ENCODE measurements at places on chromosomes 16 and 17.

- no peak for DNase-seq
Measured at GRCh38 chr16:12017558-12017957, 41.0 kb downstream of the SNX29 start.

DNA sequence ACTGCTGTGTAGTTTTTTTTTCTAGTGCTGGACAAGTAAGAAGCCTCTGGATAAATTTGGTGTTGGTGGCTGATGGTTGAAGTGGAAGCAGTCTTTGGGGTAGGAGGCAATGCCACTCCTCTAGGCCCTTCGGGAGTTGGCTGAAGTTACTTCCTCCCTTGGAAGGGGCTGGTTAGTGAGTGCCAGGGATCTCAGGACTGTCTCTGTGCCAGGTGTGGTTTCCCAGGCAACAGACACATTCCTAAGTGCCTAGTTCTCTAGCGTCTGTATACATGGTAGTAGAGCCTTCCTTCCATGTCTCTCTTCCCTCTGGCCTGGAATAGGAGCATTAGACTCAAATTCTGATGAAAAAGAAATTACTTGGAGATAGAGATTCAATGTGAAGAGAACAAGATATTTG, 15.3 kb downstream of the TMEM98 start:
- DNase-seq = no peak

GRCh38 chr16:89031715-89032659, 55.0 kb upstream of the CBFA2T3 start:
- peak; percentile 7 for DNase-seq

DNA sequence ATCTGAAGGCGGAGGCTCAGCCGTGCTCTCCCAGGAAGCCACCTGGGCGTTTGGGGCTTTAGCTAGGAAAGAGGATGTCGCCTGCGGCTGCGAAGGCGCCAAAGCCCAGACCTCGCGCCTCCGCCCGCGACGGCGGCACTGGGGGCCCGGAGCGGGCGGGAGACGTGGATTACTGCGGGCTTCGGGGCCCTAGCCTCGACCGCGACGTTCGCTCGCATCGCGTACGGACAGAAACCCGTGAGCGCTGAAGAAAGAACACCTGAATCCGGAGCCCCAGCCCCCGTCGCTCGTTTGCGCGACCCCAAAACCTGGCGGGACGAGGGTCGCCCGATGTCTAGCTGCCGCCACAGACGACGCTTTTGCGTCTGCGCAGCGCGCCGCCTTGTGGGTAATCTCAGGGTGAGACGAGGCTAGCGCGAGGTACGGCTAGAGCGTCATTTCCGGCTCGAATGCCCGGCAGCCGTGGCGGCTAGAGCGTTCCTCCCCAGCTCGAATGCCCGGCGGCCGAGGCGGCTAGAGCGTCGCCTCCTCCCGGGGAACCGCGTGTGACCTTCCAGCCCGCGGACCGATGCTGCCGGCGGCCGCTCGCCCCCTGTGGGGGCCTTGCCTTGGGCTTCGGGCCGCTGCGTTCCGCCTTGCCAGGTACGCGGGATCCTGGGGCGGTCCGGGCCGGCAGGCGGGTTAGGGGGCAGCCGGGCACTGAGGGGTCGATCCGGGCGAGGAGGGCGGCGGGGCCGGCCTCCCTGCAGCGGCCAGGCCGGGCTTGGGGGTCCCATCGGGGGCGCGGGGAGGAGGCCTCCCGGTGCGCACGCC, at the start of gene MRPL12:
TSS of gene MRPL12 (plus strand) at position 434 of the 813 bp plus-strand sequence. CDS start at position 569, 135 bp downstream.
- DNase-seq = peak; percentile 72

DNA sequence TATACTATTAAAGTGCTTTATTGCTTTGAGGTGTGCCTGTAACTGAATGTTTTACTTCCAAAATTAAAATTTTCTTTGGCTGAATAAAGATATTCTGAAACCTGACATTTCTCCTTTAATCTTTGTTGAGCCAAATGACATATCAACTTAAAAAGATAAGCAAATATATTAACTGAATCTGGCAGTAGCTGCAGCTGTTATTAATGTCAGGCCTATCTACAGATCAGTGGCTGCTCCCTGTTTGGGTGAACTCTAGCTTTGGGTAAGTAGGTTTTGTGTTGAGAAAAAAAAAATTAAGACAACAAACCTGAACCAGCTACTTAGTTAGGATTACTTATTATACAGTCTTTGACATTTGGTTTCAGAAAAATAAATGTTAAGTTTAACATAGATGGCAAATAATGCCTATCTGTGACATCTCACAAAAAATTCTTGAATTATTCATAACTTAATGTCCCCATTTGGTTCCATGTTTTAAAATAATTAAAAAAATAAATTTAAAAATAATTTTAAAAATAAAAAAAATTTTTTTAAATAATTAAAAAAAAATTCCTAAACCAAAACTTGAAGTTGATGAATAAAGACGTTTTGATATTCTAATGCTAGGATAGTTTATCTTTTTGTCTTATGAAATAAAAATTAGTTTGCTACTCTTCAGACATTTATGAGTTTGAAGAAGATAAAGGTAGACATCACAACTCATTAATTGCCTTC, 19.8 kb downstream of the CPD start:
- DNase-seq = no peak

- DNase-seq = no peak
Measured at GRCh38 chr17:59725691-59726090, 18.2 kb downstream of the VMP1 start.

GRCh38 chr16:60064026-60064425, 1329.9 kb upstream of the GOT2 start:
- DNase-seq = no peak

- no peak for DNase-seq
Measured at GRCh38 chr17:78596871-78597764, 19.9 kb upstream of the DNAH17 start.

- DNase-seq = no peak
Measured at GRCh38 chr17:79732804-79733691, 2.3 kb downstream of the ENPP7 start.

GRCh38 chr16:67460168-67460567, 20.8 kb downstream of the ATP6V0D1 start:
- no peak for DNase-seq

DNA sequence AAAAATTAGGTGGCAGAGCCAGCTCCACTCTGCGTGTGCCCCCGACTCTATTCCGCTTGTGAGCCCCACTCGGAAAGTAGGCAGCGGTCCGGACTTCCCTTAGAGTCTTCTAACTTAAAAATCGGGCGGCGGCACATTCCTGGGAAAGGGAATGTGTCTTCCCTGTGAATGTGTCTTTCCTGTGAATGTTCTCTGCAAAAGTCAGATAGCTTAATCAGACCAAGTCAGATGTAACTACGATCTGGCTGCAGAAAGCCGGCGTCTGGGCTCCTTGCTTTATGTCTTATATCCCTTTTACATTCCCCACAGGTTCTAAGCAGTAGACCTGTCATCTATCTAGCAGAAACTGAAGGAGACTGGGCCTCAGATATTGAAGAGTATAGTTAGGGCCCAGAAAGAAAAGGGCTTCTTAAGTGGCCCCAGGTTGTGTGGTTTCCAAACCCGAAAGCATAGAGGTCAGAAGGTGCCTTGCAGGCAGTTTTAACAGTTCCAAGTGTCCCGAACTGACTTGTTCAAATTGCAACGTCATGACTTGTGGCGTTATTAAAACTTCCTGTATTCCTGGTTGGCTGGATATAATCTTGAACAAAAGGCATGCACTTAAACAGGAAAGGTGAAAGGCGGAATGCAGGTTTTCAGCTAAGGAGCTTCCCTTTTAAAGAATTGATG, 601 bp downstream of the PHKB start:
- DNase-seq = no peak

DNA sequence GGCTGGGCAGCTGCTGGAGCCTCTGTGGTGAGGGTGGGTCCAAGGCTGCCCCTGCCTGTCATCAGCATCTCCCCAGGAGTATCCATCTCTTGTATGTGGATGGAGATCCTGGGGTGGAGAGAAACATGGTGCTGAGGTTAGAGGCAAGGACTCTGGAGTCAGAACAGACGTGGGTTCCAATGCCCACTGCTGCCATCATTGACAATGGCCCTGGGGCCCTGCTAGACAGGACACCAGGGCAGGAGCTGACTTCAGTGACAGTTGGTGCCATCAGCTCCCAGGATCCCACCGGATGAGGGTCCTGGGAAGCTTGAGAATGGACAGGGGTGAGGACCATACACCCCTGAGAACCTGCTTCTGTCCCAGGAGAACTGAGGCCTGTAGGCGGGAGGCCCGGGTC, 15.6 kb downstream of the MYLK3 start:
- DNase-seq = no peak

DNA sequence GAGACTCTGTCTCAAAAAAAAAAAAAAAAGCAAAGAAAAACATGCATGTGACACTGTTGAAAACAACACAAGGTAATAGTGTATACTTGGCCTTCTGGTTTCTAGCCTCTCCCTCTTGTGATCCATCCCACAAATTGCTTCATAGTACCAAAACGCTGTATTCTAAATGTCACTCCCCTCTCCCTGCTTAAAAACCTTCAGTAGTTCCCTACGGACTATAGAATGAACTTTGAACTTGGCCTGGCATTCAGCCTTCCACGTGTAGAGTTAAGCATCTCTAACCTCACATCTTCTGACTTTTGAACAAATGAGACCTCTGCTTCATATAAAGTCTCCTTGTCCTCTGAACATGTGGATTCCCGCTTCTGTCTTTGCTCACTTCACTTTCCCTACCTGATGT, 5.1 kb downstream of the ZNF821 start:
- no peak for DNase-seq

- no peak for DNase-seq
Measured at GRCh38 chr17:41553176-41553575, 18.7 kb downstream of the KRT9 start.

GRCh38 chr16:20259541-20259940, 67.8 kb downstream of the GP2 start:
- no peak for DNase-seq

- no peak for DNase-seq
Measured at GRCh38 chr16:57824888-57825287, 22.6 kb upstream of the KIFC3 start.

DNA sequence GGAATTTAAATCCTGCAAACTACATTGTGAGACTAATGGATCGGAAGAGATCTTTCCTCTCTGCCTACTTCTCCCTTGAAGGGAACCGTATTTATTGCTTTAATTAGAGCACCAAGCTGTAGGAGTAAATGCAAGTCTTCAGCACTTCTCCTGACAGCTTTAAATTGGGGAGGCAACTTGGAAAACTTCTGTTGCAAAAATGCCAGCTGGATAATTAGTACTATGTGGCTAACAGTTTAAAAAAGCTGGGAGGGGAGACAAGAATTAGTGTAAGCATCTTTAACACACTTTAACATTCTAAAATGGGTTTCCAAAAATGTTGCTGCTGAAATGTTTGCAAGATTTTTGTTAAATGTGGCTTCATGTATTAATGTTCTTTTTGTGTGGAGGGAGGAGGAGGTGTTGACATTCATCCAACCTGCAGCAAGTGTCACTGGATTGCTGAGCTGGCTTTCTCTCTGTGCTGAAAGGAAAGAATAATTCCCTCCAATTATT, 108.5 kb downstream of the PCTP start:
- DNase-seq = no peak

DNA sequence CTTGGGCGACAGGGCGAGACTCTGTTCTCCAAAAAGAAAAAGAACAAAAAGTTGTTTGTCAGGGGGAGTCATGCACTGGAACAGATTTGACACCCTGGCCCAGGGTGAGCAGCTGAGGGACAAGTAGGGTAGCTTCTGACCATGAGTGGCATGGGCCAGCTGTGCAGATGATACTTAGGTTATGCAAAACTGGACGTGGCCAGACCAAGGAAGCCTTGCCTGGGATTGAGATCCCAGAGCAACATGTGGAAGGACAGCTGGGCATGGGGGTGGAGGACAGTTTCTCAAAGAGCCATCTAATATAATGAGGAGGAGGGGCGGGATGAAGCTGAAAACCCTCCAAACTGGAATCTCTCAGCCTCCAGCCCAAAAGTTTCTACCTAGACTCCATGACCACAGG, 19.6 kb upstream of the SLC35B1 start:
- DNase-seq = no peak

DNA sequence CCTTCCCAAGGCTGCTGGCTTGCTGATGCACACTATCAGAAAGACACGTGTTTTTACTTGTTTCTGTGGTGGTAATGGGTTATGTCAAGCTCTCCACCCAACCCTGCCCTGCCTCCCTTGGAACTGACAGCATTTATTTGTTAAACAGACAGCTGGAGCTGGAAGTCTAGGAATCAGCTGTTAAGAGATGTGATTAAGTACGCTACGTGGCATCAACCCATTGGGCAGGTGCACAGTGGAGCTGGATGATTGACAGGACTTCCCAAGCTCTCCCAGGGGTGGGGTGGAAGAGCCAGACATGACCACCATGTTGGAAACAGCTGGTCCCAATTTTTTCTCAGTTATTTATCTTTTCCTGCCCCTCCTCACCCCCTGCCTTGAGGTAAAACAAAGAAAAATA, 49.4 kb downstream of the ADAMTS18 start:
- no peak for DNase-seq
